RWPE2 (cell line): ENCODE measurements at places on chromosomes 7 and 10.

GRCh38 chr7:78092331-78092730 lies 293.8 kb downstream of the PHTF2 start:
- no peak for DNase-seq

DNA sequence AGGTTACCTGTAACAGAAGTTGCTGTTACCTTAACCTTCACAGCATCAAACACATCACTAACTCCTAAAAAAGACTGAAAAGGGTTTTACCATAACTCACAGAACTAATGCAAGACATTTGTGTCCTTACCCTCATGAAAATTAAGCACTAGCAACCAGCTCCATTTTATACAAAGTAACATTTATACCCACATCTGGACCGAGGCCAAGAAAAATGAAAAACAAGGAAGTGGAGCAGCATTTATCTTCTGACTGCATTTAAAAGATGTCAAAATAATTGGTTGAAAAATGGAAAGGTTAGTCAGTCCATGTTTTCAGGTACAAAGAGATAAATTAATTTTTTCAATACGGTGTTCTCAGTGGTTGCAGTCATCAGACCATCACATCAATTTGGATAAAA lies 3.1 kb upstream of the RBP4 start:
- DNase-seq: no peak

GRCh38 chr7:132739271-132739955 lies 163.1 kb upstream of the PLXNA4 start:
- DNase-seq: no peak

GRCh38 chr10:129662426-129662825 lies 195.4 kb downstream of the MGMT start:
- DNase-seq: no peak
